ENCODE measurements at places on chromosomes 3 and 15.

DNA sequence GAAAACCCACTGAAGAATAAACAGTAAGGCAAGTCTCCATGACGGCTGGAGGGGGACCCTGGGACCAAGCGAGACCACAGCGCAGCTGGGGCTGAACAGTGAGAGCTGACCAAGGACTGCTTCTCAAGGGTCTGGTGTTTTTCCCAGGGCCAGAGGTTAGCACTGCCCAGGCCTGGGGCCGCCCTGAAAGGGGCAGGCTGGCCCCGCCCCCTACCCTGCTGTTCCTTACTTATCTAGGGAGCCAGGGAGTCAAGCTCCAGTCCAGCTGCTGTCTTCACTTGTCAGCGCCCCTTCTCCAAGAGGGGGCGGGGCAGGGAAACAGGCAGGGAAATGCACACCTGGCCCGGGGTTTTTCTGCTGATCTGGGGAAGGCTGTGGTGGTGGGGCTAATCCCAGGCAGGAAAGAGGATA, 51.6 kb upstream of the HACD2 start:
- DNase-seq: no peak

DNA sequence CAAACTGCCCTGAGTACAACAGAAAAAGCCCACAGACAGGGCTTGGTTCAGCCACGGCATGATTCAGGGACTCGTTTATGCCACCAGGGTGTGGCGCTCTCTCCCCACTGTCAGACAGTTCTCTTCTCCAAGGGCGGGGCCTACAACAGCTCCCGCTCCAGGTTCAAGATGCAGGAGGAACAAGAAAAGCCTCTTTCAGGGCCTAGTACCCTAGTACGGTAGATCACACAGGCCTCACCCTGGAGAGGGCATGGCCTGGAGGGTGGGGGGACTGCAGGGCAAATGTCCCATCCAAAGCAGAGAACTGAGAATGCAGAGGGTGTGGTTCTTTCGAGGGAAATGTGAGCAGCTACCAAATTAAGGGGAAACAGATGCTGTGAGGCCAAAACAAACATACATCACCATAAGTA, 12.0 kb downstream of the MESD start:
- no peak for DNase-seq

DNA sequence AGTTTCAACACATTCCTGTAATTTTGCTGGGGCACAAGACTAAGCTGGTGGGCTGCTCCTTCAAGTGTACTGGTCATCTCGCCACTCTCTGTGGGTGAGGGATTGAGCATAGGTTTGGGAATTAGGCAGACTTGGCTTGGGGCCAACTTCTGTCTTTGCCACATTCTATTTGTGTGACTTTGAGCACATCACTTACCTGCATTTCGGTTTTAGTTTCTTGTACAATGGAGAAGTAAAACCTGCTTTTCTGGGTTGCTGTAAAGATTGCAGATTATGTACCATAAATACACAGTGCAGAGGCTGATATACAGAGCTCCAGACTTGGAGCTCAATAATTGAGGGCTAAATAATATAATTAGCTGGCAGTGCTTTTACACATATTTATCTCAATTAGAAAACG, 162.1 kb downstream of the C3orf38 start:
- DNase-seq: no peak

GRCh38 chr3:81439108-81439507, 322.3 kb downstream of the GBE1 start:
- no peak for DNase-seq

- DNase-seq: no peak
Observed at GRCh38 chr15:51796847-51797401, 32.5 kb upstream of the TMOD3 start.

- no peak for DNase-seq
Observed at GRCh38 chr15:25694239-25694584, 168.9 kb downstream of the ATP10A start.

DNA sequence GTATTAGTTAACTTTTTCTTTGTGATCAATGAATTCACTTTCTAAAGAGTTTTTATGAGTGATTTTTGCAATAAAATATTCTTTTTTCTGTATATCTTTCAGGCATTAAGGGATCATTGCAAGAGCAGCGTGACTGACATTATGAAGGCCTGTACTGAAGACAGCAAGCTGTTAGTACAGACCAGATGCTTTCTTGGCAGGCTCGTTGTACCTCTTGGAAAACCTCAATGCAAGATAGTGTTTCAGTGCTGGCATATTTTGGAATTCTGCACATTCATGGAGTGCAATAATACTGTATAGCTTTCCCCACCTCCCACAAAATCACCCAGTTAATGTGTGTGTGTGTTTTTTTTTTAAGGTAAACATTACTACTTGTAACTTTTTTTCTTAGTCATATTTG, 24.4 kb downstream of the SELENOT start:
- no peak for DNase-seq

DNA sequence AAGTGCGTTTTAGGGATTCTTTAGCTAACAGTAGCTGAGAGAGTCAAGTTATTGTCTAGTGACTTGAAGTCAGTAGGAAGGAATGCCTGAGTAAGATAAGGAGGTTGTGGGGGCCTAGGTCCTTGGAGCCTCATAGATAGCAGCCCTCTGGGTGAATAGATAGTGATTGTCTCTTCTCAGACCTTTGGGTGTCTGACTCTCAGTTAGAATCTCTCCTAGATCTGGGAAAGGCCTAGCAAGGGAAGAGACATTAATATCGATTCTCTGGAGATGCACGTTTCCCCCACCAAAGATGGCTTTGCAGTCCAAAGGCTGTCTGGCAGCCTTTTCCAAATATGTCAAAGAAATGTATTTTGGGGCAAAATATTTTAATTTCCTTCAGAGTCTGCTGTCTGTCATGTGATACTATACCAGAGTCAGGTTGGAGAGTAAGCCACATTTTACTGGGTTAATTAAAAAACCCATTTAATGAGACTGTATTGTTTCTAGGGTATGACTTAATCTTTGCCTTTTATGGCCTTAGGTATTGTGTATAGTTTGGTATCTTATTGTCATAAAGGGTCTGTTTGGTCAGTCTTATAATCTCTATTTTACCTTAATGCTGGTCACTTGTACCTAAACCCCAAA, 92.2 kb downstream of the ST6GAL1 start:
- DNase-seq: no peak

- no peak for DNase-seq
Observed at GRCh38 chr3:138774529-138775253, 60.0 kb downstream of the PIK3CB start.

- DNase-seq: no peak
Observed at GRCh38 chr3:64166584-64167162, 58.6 kb downstream of the PRICKLE2 start.

DNA sequence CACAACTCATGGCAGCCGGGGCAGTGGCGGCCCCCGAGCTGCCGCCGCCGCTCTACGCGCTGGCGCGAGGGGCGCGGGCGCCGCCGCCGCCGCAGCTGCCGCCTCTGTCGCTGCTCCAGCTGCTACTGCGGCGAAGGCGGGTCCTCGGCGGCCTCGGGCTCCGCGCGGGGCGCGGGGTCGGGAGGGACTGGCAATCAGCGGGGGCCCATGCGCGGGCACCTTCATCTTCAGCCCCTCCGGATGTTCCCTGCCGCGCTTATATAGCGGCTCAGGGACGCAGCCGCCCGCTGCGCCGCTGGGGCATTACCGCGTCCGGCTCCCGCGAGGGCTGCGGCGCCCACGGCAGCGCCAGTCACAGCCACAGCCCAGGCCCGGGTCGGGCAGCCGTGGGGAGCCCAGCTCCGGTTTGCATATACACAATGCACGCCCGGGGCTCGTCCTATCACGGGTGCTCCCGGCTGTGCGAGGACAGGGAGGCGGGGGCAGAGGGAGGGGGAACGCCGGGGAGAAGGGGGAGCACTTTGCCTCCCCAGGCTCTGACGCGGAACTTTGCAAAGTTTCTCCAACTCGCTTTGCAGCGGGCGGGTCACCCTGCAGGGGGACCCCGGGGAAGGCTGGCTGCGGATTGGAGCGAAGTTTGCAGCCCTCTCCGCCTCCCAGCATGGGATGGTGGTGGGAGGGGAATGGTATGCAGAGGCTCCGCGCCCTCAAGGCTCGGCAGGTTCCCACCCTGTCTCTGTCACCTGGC, at the start of gene VGLL3:
TSS of gene VGLL3 (minus strand) at position 416 of the 748 bp plus-strand sequence. CDS start at position 10, 406 bp downstream.
- DNase-seq: no peak

DNA sequence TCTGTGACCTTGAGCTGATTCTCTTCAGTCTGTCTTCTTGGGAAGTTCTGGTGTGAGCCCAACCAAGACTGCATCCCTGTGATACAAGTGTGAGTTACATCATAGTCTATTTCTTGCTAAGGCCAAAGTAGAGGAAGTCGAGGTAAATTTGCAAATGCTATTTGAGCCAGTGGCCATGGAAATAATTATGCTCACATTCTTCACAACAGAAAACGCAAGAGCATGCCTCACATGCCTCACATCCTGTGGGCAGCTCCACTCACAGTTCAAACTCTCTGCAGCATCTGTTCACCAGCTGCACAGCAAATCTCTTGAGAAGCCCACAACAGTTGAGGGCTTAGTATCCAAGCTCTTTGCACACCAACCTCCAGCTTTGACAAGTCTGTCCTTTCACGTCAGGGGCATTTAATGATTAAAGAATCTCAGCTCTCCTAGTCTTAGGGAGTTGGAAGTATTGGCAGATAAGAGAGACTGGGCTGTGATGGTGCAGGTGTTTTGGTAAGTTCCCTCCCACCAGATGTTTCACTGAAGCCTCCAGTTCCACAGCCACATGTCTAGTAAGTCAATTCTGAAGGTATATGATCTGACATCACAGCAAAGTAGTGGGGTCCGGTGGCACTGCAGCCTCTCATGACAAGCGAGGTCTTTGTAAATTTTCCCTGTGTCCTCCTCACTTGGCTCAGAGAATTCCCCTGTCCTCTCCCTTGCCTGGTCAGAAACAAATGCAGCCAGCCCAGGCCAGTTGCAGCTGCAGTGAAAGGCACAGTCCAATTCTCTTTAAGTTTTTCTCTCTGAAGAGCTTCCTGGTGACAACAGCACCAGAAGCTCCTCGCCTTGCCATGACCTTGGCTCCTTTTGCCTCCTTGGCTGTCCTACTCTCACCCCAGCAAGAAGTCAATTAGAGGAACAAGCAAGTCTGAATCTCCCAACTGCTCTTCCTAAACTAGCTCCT, 166.1 kb downstream of the SSR3 start:
- DNase-seq: no peak

GRCh38 chr15:48076454-48076853, 44.3 kb upstream of the SLC24A5 start:
- no peak for DNase-seq

- DNase-seq: peak; percentile 17
Observed at GRCh38 chr3:54427941-54428871, 305.9 kb downstream of the CACNA2D3 start.

DNA sequence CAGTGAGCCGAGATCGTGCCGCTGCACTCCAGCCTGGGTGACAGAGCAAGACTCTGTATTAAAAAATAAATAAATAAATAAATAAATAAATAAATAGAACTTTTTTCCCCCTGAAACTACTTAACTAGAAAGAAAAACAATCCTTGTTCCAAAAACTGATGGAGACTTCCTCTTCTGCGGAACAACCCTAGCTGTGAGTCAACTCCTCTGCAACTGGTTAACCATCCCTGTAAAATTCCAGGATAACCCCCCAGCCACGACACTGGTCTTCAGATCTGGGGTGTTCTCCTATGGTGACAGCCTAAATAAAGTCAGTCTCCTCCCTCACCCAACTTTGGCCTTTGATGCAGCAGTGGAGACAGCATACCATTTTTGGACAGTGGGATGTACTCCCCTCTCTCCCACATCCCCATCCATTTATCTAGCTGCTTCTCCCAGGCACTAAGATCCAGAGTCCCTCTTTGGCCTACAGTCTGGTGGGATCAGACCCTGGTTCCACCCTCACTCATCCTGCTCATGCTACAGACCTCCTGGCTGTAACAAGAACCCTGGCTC, 352.6 kb downstream of the OCA2 start:
- DNase-seq: no peak

All from stimulated activated CD8-positive, alpha-beta memory T cell treated with anti-CD3 and anti-CD28 coated beads, Interleukin-2, amount 100 ng/mL, for 48 hours (primary cell).